Mucosa of gallbladder (tissue), 1 donor: ENCODE measurements at places on chromosomes 6 and 20. TPM values are rescaled to one million over a fixed set of nuclear protein-coding genes. Genes with fewer than 3 reads are reported as not detected.
A peak's percentile ranks its signal among the peaks of the same experiment; 100 is the strongest.

NT5E gene
- total RNA-seq, result 64.9 TPM

MYBL2 gene
- 1.6 TPM for total RNA-seq

TRERF1 gene
- total RNA-seq, result 7.7 TPM

KIAA1755 gene
- total RNA-seq, result 7.1 TPM

SUMO4 gene
- total RNA-seq, result 1.3 TPM

LY86 gene
- total RNA-seq, result 7.0 TPM

DNA sequence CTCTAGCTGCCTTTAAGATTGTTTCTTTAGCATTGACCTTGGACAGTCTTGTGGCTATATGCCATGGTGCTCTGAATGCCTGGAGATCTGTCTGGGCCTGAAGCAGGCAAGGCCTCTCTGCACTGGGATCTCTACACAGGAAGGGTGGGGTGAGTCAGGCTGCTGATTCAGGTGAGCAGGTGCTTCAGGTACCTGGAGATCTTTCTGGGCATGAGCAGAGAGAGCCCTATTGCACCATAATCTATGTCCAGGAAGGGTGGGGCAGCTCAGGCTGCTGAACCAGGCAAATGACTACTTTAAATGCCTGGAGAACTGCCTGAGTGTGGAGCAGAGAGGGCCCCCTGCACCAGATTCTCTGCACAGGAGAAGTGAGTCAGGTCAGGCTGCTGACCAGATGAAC lies 94.5 kb downstream of the TPBG start:
- no peak for DNase-seq

DNA sequence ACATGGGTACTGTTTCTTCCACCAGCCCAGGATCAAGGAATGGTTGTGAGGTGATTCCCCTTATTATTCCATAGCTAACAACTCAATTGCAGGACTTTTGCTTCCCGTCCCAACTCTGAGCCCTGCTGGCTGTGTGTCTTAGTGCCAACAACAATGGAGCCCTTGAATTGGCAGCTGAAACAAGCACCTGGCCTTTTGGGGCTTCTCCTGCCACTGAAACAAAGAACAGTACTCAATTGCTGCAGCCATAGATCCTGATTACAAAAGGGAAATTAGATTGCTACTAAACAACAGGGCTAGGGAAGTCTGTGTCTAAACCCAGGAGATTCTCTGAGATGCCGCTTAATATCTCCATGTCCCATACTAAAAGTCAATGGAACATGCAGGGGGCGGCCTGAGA lies 61.3 kb upstream of the CARMIL1 start:
- DNase-seq, result no peak

DNA sequence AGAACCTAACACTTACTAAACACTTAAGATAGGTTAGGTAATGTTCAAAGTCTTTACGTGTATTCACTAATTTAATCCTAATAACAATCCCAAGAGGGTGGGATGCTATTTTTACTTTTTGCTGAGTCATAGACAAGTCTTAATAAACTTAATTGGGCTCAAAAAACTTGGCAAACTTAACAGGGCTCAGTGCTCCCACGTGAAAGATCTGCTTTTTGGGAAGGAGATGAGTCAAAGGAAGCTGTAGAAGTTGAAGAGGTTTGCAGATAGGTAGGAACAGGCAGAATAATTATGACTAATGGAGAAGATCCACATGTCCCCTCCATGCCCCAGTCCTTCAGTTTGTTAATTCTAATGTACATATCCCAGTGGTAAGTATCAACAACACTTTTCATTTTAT lies 44.5 kb upstream of the STMND1 start:
- DNase-seq, result no peak

GRCh38 chr6:133854364-133855275 lies 34.3 kb upstream of the TCF21 start:
- no peak for DNase-seq

GRCh38 chr6:35752330-35752729 lies 15.5 kb downstream of the ARMC12 start:
- DNase-seq, result no peak

DNA sequence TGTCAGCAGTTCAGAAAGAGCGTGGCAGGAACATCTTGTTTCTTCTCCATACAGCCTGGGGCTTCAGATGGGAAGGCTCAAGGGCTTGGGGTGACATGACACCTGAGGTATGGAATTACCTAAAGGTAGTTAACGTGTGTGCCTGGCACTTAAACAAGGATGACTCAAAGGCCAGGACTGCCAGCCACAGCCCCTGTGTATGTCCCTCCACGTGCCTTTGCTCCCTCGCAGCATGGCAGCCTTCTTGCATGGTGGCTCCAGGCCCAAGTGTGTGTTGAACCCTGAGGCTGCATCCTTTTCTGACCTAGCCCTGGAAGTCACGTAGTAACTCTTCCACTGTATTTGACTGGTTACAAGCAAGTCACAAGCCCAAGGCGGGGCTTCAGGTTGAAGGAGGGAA lies 33.6 kb upstream of the MYL9 start:
- no peak for DNase-seq

- DNase-seq, result peak; percentile 78
Measured at GRCh38 chr6:25556516-25556915, 95.5 kb upstream of the SCGN start.

- no peak for DNase-seq
Measured at GRCh38 chr6:131524695-131525336, 48.2 kb upstream of the ARG1 start.

DNA sequence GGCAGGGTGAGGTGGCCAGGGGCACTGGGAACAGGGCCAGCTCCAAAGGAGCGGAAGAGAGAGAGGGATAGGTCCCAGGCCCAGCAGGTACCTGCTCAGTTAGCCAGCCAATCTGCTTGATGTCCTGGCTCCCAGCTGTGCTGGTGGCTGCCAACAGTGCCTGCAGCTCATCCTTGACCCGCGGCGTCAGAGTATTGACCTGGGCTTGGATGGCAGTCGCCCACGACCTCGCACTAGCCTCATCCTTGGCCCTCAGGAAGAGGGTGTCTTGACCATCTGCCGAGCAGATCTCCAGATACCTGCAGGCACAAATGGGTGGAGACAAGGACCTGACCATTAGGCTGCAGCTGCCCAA lies 11.1 kb upstream of the CDK5RAP1 start:
- DNase-seq, result no peak

GRCh38 chr6:14641423-14642135 lies 524.0 kb downstream of the CD83 start:
- no peak for DNase-seq

GRCh38 chr6:142898927-142899895 lies 45.8 kb downstream of the HIVEP2 start:
- DNase-seq, result no peak

GRCh38 chr20:60840971-60841370 lies 411.1 kb upstream of the CDH4 start:
- no peak for DNase-seq

- DNase-seq, result no peak
Measured at GRCh38 chr6:100420711-100421110, 44.0 kb downstream of the SIM1 start.

DNA sequence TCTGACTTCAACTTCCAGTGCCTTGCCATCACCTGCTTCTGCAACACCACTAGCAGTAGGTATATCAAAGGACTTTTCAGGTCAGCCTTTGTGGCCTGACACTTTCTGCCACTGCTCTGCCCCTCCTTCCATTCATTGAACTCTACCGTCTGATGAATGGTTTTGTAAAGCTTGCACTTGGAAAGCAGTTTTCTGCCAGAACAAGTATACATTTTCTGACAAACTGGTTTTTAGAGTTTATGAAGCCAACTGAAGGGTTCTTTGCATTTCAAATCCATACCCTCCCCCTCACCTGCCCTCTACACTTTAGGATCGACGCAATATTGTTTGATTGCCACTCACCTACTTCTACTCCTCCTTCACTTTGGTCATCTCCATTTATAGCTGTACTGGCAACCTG lies 603.1 kb downstream of the HACE1 start:
- DNase-seq, result no peak

GRCh38 chr20:37262505-37262904 lies 891 bp upstream of the GHRH start:
- DNase-seq, result no peak
